ENCODE measurements at places on chromosomes 5 and 9.
A peak's percentile ranks its signal among the peaks of the same experiment; 100 is the strongest.

- peak overlapping the region; percentile 61 for H3K27ac ChIP-seq
- H3K4me3 ChIP-seq: peak overlapping the region; percentile 98
- H3K36me3 ChIP-seq: no peaks in the 10 kb centered on the region
Measured at GRCh38 chr9:114612272-114612923, 1.3 kb downstream of the TMEM268 start.

- H3K36me3 ChIP-seq: no peaks in the 10 kb centered on the region
- no peak for DNase-seq
- no peaks in the 10 kb centered on the region for H3K27me3 ChIP-seq
- no peak overlapping the region for H3K4me3 ChIP-seq
Measured at GRCh38 chr9:93111371-93112115, 15.5 kb downstream of the CARD19 start.

DNA sequence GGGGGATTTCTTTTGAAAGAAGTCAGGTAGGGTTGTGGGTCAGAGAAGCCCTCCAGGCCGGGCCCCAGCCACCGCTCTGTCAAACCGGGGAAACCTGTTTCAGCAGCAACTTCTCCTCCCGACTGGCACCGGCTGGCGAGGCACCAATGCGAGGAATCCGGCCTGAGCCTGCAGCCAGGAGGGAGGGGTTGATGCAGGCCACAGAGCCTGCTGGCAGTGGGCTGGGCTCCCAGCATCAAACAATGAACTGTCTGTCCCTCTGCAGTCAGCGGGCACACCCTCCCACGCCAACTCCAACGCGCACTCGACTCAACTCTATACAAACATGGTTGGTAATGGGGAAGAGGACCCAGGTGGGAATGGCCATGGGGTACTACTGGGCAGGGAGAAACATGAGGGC, 12.1 kb downstream of the PCDH1 start:
- DNase-seq: no peak
- no peaks in the 10 kb centered on the region for H3K36me3 ChIP-seq
- H3K4me3 ChIP-seq: no peak overlapping the region
- no peak overlapping the region for H3K27ac ChIP-seq
- peaks cover under 1% of the 10 kb centered on the region for H3K27me3 ChIP-seq
- H3K4me1 ChIP-seq: no peaks in the 10 kb centered on the region

- no peaks in the 10 kb centered on the region for H3K4me1 ChIP-seq
- no peaks in the 10 kb centered on the region for H3K36me3 ChIP-seq
- no peaks in the 10 kb centered on the region for H3K27me3 ChIP-seq
- no peak for DNase-seq
- H3K27ac ChIP-seq: no peak overlapping the region
- H3K4me3 ChIP-seq: no peak overlapping the region
Measured at GRCh38 chr5:50855001-50855400, 188.6 kb downstream of the PARP8 start.

DNA sequence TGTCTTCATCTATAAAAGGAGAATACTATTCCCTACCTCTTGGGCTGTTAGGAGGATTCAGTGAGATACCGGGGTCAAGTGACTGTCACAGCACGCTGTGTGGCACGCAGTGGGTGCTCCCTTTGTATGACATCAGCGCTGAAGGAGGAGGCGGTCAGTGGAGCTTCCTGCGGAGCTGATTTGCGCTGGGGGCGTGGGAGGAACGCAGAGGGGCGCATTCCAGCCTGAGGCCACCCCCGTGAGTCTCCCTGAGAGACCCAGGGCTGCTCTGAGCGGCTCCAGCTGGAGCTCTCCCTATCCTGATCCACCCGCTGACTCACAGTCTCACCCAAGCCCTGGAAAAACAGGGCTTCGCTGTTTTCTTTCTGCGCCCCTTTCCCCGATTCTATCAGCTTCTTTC, 24.3 kb upstream of the NEURL1B start:
- H3K4me3 ChIP-seq: no peak overlapping the region
- DNase-seq: no peak
- no peak overlapping the region for H3K27ac ChIP-seq
- H3K4me1 ChIP-seq: no peaks in the 10 kb centered on the region
- no peaks in the 10 kb centered on the region for H3K36me3 ChIP-seq
- no peaks in the 10 kb centered on the region for H3K27me3 ChIP-seq

DNA sequence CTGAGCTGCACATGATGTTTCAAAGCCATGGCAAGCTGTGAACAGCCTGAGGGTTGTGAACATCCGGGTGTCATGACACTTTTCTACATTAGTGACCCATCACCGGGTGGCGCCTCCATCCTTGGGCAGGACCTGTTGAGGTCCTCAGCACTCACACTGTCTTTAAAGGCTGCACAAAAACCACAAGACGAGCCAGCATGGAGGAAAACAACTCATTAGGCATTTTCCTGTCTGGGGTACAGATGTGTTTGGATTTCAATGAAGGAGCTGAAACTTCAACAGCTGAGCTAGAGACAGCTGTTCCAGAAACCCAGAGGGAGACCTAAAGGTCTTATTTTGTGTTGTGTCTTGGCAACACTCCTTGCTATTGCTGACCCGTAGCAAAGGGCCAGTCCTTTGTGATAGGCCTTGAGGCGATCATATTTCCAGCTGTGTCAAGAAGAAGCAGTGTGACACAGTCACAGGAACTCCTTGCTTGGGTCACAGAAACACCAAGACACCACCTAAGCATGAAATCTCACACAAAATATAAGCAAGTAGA, 151.8 kb upstream of the VLDLR start:
- peaks cover 4% of the 10 kb centered on the region for H3K27me3 ChIP-seq
- no peaks in the 10 kb centered on the region for H3K4me1 ChIP-seq

DNA sequence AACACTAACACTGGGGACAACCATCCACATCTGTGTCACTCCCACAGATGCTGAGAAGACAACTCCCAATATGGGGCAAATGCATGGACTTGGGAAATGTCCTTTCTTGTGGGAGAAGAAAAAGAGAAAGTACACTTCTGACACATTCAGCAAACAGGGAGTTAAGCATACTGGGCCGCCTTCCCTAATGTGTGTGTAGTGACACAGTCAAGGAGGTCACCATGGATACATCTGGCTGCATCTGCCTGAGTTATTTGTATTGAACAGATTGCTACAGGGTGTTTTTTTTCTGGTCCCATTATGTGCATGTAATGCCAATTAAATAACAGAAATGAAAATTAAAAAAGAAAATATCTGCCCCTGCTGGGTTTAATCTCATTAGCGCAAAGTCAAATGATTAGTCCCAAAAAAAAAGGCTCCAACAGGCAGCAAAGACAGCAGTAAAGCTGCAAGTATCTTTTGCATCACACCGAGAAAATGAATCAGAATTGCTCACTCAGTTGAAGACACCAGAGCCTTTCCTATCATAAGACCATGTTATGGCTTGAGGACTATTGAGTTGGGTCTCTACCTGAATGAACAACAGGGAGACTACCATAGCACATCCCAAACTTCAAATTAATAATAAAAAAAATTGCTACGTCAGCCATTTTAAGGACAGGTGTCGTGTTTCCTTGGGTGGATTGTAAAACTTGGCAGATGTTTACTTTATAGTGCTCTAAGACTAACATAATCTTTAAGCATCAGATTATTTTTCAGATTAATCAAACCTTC, 395.9 kb downstream of the DTWD2 start:
- H3K27me3 ChIP-seq: no peaks in the 10 kb centered on the region
- H3K4me3 ChIP-seq: no peak overlapping the region
- H3K36me3 ChIP-seq: no peaks in the 10 kb centered on the region
- no peak overlapping the region for H3K27ac ChIP-seq
- no peak for DNase-seq

GRCh38 chr5:89869346-89869745, 540.2 kb downstream of the CETN3 start:
- no peak overlapping the region for H3K27ac ChIP-seq
- H3K4me3 ChIP-seq: no peak overlapping the region
- no peak for DNase-seq
- H3K36me3 ChIP-seq: no peaks in the 10 kb centered on the region
- no peaks in the 10 kb centered on the region for H3K4me1 ChIP-seq

DNA sequence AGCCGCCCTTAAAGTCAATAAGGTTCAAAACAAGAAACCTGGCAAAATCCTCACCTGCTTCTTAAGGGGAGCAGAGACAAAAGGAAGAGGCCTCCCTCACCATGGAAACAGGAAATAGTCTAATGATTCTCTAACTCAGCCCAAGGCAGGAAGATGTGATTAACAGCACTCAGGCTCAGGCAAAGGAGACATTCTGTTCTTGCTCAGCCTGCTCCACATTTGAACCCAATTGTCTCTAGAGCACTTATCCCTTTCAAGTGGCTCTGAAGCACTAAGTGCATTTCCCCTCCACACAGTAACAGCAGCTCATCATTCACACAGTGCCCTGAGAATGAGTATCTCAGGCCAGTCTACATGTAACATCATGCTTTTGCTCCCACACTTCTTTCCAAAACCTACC, 72.3 kb downstream of the NIPSNAP3B start:
- DNase-seq: no peak
- no peaks in the 10 kb centered on the region for H3K4me1 ChIP-seq
- no peak overlapping the region for H3K27ac ChIP-seq
- H3K4me3 ChIP-seq: no peak overlapping the region
- H3K27me3 ChIP-seq: no peaks in the 10 kb centered on the region

GRCh38 chr9:83219924-83220438, 157.0 kb upstream of the RASEF start:
- no peaks in the 10 kb centered on the region for H3K36me3 ChIP-seq
- H3K27me3 ChIP-seq: no peaks in the 10 kb centered on the region
- no peak overlapping the region for H3K27ac ChIP-seq
- no peak for DNase-seq
- H3K4me1 ChIP-seq: no peaks in the 10 kb centered on the region

GRCh38 chr5:154394307-154394706, 51.5 kb upstream of the SAP30L start:
- H3K27ac ChIP-seq: no peak overlapping the region
- H3K4me1 ChIP-seq: no peaks in the 10 kb centered on the region
- H3K4me3 ChIP-seq: no peak overlapping the region

DNA sequence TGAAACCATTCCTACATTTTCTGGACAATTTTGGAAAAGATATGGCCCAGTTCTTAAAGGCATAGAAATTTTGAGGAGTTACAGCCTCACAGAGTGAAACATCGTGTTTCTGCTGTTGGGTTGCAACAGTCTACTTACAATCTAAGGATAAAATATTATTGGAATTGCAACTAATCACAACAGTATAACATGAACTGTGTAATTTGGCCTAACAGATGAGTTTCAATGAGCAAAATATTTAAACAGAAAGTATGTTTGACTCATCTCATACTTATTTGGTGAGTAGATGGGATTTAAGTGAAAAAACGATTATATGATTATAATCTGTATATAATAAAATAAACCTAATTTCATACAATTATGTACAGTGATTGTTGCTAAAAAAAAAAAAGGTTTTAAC, 1061.8 kb downstream of the CDH12 start:
- no peak overlapping the region for H3K4me3 ChIP-seq
- no peak for DNase-seq
- no peaks in the 10 kb centered on the region for H3K27me3 ChIP-seq
- H3K27ac ChIP-seq: no peak overlapping the region
- H3K4me1 ChIP-seq: no peaks in the 10 kb centered on the region
- H3K36me3 ChIP-seq: no peaks in the 10 kb centered on the region

- peaks cover 14% of the 10 kb centered on the region for H3K4me1 ChIP-seq
- no peaks in the 10 kb centered on the region for H3K27me3 ChIP-seq
- peak overlapping the region; percentile 91 for H3K27ac ChIP-seq
- H3K4me3 ChIP-seq: peak overlapping the region; percentile 97
Measured at GRCh38 chr5:179679014-179679674, 1.7 kb downstream of the CBY3 start.

- H3K4me3 ChIP-seq: peak overlapping the region; percentile 61
- H3K36me3 ChIP-seq: peaks cover 16% of the 10 kb centered on the region
- no peaks in the 10 kb centered on the region for H3K27me3 ChIP-seq
Measured at GRCh38 chr5:39177631-39177964, 41.8 kb downstream of the FYB1 start.

- no peaks in the 10 kb centered on the region for H3K4me1 ChIP-seq
- H3K36me3 ChIP-seq: no peaks in the 10 kb centered on the region
- no peak overlapping the region for H3K4me3 ChIP-seq
- H3K27ac ChIP-seq: no peak overlapping the region
Measured at GRCh38 chr9:13292782-13293181, 13.3 kb upstream of the MPDZ start.

DNA sequence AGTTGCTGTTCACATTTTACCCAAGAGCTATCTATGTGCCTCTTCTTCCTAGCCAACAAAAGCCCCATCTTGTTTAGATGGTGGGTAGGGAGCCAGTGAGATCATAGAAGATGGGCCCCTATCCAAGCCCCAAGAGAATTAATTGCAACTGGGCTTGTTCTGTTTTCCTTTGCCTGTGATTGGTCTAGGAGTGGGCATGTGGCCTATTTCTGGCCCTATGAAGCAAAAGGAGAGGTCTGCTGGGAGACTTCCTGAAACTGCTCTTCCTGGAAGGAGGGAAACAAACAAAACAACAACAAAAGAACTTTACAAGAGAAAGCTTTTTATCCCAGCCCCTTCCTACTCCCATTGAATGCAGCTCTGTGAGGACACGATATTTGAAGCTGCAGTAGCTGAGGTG, 32.5 kb upstream of the ALDOB start:
- H3K27ac ChIP-seq: no peak overlapping the region
- no peaks in the 10 kb centered on the region for H3K4me1 ChIP-seq
- no peaks in the 10 kb centered on the region for H3K36me3 ChIP-seq
- no peak for DNase-seq

DNA sequence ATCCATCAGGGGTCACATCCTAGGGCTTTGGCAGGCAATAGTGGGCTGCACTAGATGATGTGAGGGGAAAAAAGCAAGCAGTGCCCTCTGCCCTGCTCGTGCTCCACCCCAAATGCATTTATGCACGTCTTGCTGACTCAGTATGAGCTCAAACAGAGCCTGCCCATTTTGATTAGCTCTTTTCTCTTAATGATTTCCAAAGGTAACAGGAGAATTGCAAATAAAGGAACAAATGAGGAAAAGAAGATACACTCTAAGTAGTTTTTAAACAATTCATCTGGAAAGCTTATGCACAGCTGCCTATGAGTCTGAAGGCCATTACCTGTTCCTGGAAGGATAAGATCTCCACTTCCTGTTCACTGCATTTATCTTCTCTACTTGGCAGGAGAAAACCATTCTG, 364.2 kb downstream of the TMEM232 start:
- H3K27me3 ChIP-seq: no peaks in the 10 kb centered on the region
- no peaks in the 10 kb centered on the region for H3K4me1 ChIP-seq
- H3K36me3 ChIP-seq: no peaks in the 10 kb centered on the region
- DNase-seq: no peak
- no peak overlapping the region for H3K4me3 ChIP-seq

GRCh38 chr5:143887903-143888665, 76.1 kb downstream of the HMHB1 start:
- no peaks in the 10 kb centered on the region for H3K27me3 ChIP-seq
- no peak overlapping the region for H3K4me3 ChIP-seq
- no peaks in the 10 kb centered on the region for H3K4me1 ChIP-seq

GRCh38 chr5:13731121-13731628, 213.3 kb downstream of the DNAH5 start:
- no peaks in the 10 kb centered on the region for H3K27me3 ChIP-seq
- H3K4me3 ChIP-seq: no peak overlapping the region
- H3K27ac ChIP-seq: no peak overlapping the region

DNA sequence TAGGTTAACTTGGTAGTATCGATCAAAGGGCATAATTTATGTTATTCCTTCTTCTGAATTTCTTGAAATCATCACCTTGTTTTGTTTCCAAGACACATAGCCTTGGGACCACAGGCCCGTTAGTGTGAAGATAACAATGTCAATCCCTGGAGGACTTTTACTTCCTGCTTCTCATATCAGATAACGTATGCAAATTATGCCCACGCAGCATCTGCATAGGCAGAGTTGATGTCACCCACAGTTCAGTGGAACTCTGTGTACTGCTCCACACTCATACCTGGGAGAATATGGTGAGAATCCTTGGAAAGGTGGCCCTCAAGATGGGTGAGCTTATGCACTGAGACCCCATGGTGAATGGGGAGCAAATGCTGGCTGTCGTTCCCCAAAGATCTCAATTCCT, 95.0 kb downstream of the CFAP90 start:
- DNase-seq: no peak
- H3K4me1 ChIP-seq: no peaks in the 10 kb centered on the region
- H3K36me3 ChIP-seq: no peaks in the 10 kb centered on the region
